ENCODE measurements at places on chromosomes 16 and 17.

DNA sequence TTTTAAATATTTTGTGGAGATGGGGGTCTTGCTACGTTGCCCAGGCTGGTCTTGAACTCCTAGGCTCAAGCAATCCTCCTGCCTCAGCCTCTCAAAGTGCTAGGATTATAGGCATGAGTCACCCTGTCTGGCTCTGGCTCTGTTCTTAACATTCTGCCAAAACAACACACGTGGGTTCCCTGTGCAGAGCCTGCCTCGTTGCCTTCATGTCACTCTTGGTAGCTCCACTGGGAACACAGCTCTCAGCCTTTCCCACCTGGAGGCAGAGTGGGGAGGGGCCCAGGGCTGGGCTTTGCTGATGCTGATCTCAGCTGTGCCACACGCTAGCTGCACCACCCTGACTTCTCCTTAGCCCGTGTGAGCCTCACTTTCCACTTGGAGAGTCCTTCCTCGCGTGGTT lies 19.3 kb downstream of the CRISPLD2 start:
- H3K4me1 ChIP-seq, result peaks cover 34% of the 10 kb centered on the region
- H3K36me3 ChIP-seq, result no peaks in the 10 kb centered on the region
- peaks cover 49% of the 10 kb centered on the region for H3K27me3 ChIP-seq
- no peak overlapping the region for H3K4me3 ChIP-seq
- no peak for DNase-seq

GRCh38 chr16:57029161-57030160 lies 40.1 kb downstream of the NLRC5 start:
- no peak overlapping the region for H3K27ac ChIP-seq
- no peaks in the 10 kb centered on the region for H3K4me1 ChIP-seq
- DNase-seq, result no peak
- H3K4me3 ChIP-seq, result no peak overlapping the region

- H3K4me3 ChIP-seq, result peak overlapping the region; percentile 67
- peaks cover 6% of the 10 kb centered on the region for H3K36me3 ChIP-seq
These were observed 3.7 kb upstream of the MRPS34 start for GRCh38 chr16:1776672-1776955.

- no peak for DNase-seq
- peaks cover 19% of the 10 kb centered on the region for H3K36me3 ChIP-seq
- H3K27me3 ChIP-seq, result no peaks in the 10 kb centered on the region
- no peak overlapping the region for H3K4me3 ChIP-seq
- H3K27ac ChIP-seq, result no peak overlapping the region
These were observed 14.2 kb downstream of the TERF2 start for GRCh38 chr16:69371564-69371963.

DNA sequence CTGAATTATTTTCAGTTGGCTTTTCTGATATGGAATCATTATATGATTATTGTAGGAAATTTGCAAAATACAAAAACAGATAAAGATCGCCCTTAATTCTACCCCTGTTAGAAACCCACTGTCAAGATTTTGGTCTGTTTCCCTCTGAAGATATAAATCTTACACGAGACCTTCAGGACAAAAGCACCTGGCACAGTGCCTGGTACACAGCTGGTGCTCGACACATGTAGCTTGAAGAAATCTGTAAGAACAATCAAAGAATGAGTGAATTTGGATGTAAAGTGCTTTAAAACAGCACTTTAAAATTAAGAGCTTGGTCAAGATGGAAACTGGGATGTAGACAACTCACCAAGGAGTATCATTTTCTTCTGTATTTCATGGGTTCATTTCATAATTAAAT lies 181.1 kb downstream of the C16orf78 start:
- DNase-seq, result no peak
- no peak overlapping the region for H3K27ac ChIP-seq
- H3K36me3 ChIP-seq, result no peaks in the 10 kb centered on the region
- H3K27me3 ChIP-seq, result no peaks in the 10 kb centered on the region
